ENCODE measurements at places on chromosomes 7 and 10. TPM values are rescaled to one million over a fixed set of nuclear protein-coding genes. Genes with fewer than 3 reads are reported as not detected.

UCMA gene
- total RNA-seq: not detected

GPR26 gene
- total RNA-seq: not detected

TFR2 gene
- 1.9 TPM for total RNA-seq

SPDYE16 gene
- not detected for total RNA-seq

GPR37 gene
- total RNA-seq: 1.5 TPM

AS3MT gene
- total RNA-seq: 5.0 TPM

NODAL gene
- not detected for total RNA-seq

GOLGA7B gene
- 0.03 TPM for total RNA-seq

GIGYF1 gene
- total RNA-seq: 12.6 TPM

PIK3AP1 gene
- total RNA-seq: not detected

DPP6 gene
- total RNA-seq: not detected

TAS2R4 gene
- total RNA-seq: 1.9 TPM

RPEL1 gene
- total RNA-seq: not detected

TMEM176B gene
- not detected for total RNA-seq
